ENCODE measurements at places on chromosomes 1 and 21. TPM values are rescaled to one million over a fixed set of nuclear protein-coding genes. Genes with fewer than 3 reads are reported as not detected.

- no peak for DNase-seq
Observed at GRCh38 chr1:213425376-213426030, 374.5 kb downstream of the RPS6KC1 start.

DNA sequence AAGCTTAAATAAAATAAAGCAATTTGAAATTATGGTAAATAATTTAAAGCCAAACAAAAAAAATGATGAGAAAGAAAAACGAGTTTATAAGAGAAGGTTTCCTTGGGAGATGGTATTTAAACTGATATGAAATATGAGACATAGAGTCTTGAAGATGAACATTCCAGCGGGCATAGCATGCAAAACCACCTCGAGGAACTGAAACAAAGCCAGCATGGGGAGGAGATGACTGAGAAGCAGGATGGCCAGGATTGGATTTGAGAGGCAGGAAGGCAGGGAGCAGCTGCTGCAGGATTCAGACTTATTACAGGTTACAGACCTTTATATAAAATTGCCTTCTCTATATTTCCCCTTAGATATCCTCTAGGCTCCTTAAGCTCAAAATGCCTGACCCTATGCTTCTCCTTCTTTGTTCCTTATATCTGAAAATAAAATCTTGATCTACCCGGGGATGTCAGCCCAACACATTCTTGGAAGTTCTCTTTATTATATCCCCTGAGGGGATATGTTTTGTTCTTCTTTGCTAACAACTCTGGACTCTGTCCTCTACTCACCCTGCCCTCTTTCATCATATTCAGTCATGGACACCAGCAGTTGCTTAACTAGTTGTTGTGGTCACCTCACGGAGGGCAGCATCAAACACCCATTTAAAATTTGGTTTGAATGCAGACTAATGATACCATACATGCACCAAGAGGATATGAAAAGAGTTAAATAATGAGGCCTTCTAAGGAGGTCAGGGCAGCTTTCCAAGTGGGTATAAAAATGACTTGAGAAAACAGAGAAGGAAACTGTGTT is 719.1 kb upstream of the B3GALT2 start:
- no peak for DNase-seq

DNA sequence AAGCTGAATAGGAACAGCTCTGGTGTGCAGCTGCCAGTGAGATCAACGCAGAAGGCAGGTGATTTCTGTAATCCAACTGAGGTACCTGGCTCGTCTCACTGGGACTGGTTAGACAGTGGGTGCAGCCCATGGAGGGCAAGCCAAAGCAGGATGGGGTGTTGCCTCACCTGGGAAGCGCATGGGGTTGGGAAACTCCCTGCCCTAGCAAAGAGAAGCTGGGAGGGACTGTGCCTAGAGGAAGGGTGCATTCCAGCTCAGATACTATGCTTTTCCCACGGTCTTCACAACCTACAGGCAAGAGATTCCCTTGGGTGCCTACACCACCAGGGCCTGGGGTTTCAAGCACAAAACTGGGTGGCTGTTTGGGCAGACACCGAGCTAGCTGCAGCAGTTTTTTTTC is 183.2 kb downstream of the DNM3 start:
- no peak for DNase-seq

DNA sequence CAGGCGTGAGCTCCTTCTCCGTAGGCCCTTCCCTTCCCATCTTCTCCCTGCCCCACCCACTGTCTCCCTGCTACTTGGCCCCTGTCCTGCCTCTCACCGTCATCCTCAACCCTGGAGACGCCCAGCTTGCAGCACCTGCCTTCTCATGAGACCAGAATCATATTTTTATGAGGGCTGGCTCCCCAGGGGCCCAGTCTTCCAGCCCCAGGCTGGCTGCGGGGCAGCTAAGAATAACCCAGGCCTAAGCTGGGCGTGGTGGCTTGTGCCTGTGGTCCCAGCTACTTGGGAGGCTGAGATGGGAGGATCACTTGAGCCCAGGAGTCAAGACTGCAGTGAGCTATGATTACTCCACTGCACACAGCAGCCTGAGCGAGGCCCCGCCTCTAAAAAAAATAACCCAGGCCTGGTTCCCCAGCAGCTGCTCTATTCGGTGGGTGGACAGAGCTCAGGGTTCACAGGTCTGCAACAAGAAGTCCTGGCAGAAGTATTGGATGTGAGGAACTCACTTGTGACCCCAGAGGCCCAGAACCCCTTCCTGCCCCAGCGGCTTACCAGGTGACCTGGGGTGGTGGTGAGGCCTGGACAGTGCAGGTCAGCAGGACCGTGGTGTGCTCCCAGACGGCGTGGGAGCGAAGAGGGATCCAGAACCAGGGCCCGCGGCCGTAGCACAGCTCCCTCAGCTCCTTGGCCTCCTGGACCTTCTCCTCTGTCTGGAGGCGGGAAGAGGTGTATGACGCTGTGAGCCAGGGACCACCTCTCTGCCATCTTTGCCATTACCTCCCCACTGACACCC is 6.4 kb downstream of the MYOM3 start:
- DNase-seq, result no peak

GRCh38 chr1:223748405-223748772 is 36.0 kb downstream of the CAPN2 start:
- no peak for DNase-seq

DNA sequence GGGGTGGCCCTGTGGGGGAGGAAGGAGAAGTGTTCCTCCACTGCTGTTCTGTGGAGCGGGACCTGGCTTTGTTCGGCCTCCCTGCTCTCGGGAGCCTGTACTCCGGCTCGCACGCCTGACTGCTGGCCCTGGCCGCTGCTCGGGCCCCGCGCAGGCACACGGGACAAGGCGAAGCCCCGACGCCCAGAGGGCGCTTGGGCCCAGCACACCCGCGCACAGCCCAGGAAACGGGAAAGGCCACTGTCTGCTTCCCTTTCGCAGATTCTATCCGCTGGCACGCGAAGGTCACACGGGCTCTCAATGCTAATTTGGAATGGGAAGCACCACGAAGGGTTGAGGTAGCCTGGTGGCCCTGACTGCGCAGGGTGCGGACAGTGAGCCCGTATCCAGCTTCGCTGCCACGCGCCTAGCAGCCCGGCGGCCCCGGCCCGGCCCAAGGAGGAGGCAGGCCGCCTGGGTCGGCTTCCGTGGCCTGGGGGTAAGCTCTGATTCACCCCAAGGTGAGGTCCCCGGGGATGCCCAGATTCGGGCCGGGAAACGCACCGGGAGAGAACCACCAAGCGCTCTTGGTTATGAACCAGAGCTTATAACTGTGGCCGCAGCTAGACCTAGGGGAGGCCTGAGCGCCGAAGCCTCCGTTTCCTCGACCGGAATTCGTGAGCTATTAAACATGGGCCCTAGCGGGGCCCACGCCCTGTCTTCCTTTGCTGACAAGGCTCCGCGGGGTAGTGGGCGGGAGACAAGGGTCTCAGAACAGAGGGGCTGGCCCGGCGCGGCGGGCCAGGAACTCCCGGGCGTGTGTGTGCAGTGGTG is 19.7 kb upstream of the TBX15 start:
- DNase-seq, result no peak

- DNase-seq, result no peak
Observed at GRCh38 chr1:8987881-8988617, 38.2 kb downstream of the SLC2A7 start.

DNA sequence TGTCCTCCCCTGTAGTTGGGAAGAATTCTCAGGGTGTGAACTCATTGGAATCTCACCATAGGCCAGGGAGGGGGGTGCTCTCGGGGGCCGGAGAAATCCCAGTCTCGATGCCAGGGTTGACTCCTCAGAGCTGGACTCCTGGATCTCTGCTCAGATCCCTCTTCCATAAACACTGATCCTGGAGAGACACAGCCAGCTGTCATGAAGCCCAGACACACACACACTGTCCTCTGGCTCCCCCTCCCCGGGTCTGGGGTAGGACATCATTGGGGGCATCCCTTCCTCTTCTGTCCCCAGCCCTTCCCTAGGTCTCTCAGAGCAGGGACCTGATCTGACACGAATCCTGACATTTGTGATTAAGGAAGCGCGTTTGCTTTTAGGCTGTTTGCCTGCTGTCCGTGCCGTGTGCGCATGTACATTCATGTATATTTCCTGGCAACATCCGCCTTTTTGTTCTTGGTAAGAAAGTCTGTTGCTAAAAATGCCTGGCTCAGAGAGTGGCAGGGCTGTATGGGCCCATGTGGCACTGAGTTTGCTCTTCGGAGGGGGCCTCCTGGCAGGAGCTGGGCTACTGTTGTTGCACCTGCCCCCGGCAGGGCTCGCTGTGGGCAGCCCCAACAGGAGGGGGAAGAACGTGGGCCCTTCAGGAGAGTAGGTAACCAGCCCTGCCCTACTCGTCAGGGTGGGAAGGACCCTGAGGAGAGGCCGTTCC is 45.4 kb upstream of the SELENON start:
- peak; percentile 45 for DNase-seq

GRCh38 chr1:203425663-203425975 is 50.0 kb upstream of the PRELP start:
- DNase-seq, result no peak

GRCh38 chr21:21740207-21740606 is 742.0 kb downstream of the NCAM2 start:
- DNase-seq, result no peak

- DNase-seq, result no peak
Observed at GRCh38 chr1:17212009-17212408, 7.1 kb downstream of the PADI1 start.

GPR37L1 gene
- polyA plus RNA-seq, result 0.09 TPM

DENND2D gene
- polyA plus RNA-seq, result 3.8 TPM

SYNC gene
- polyA plus RNA-seq, result 33.0 TPM

KIF21B gene
- polyA plus RNA-seq, result 0.59 TPM
